CD4-positive, alpha-beta T cell treated with Interferon alpha-2 for 1 hour (primary cell): ENCODE measurements at places on chromosomes 7 and 10.
A peak's percentile ranks its signal among the peaks of the same experiment; 100 is the strongest.

GRCh38 chr7:107579885-107580715 lies at the start of gene BCAP29:
TSS of gene BCAP29 (plus strand) at chr7:107580246. CDS start at chr7:107580773, 527 bp downstream.
- DNase-seq, result peak; percentile 60

- no peak for DNase-seq
These were observed 9.2 kb downstream of the IL15RA start for GRCh38 chr10:5968037-5968680.

DNA sequence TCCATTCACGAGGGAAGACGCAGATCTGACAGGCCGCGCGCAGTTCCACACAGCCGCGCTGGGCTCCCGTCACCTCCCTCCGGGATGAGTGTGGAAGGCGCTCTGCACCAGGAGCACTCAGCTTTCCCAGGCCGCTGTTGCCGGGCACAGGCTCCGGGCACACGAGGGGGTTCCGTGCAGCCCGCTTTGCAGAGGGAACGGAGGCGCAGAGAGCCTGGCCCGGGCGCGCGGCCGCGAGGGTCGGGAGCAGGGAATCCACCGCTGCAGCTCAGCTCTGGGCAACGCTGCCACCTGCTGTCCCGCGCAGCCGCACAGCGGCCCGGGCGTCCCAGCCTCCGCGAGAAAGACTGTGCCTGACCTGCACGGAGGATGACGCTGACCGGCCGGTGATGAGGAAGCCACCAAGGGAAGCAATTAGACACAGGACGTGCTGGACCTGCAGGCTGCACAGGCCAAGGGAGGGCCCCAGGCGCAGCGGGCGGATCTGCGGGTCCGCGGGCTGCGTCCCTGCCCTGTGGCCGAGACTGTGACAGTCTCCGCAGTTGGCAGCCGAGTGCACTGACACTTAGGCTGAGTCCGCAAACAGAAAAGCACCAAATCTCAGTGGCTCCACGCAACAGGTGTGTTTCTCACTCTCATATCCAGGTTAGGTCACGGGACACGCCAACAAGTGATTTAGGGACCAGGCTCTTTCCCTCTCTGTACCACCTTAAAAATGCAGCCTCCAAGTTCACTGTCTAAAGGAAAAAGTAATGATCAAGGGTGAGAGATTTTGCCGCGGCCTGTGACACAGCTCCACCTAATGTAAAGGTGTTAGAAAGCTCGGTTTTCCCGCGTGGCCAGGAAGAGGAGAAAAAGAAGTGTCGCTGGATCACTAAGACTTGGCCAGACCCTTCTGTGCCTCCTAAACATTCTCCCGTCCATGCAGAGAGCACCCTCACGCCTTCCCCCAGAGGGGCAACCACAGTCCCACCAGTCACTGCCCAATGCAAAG lies 94.5 kb downstream of the SEC61G start:
- no peak for DNase-seq

DNA sequence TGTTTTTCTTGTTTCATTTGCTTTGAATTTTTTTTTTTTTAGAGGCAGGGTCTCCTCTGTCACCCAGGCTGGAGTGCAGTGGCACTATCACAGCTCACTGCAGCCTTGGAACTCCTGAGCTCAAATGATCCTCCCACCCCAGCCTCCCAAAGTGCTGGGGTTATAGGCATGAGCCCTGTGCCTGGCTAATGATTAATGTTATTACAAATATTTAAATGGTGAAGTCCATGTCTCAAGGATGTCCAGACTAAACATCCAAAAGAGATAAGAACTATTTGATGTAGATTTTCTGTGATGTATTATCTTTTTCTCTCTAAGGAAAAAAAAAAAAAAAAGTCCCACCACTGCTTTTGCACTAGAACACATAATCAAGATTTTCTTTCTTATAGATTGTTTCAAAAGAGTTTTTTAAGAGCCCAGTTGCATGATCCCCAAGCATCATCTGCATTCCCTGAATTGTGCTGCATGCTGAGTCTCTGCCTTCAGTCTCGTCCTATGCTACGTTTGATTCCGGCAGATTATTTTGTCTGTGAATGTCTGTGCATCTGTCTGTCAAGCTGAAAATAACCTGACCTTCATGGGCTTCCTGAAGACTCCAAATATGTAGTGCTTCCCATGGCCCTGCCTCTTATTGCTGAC lies 33.4 kb downstream of the MACROH2A2 start:
- DNase-seq, result no peak

GRCh38 chr10:59281861-59282260 lies 80.5 kb downstream of the FAM13C start:
- DNase-seq, result no peak
